Parietal lobe (tissue), 2 donors: ENCODE measurements at places on chromosomes 11 and 22. TPM values are rescaled to one million over a fixed set of nuclear protein-coding genes. Genes with fewer than 3 reads are reported as not detected.

SCGB1C1 gene
- not detected for total RNA-seq

TRIM68 gene
- 13.8 TPM for total RNA-seq

TEX54 gene
- total RNA-seq: not detected

SCN2B gene
- 3.4 TPM for total RNA-seq

APBB1 gene
- total RNA-seq: 222 TPM

RAG2 gene
- not detected for total RNA-seq

ADM2 gene
- total RNA-seq: under 0.01 TPM

OR8G5 gene
- total RNA-seq: not detected

CARD18 gene
- total RNA-seq: not detected

PI4KA gene
- 131 TPM for total RNA-seq

PRR5L gene
- 4.1 TPM for total RNA-seq

DPP3 gene
- total RNA-seq: 40.4 TPM

TEAD1 gene
- total RNA-seq: 41.9 TPM

CHRM1 gene
- total RNA-seq: 12.8 TPM

ANO9 gene
- total RNA-seq: not detected

ZC3H7B gene
- 61.7 TPM for total RNA-seq

POU2AF3 gene
- 0.94 TPM for total RNA-seq

LTBP3 gene
- 53.5 TPM for total RNA-seq

HTR3A gene
- total RNA-seq: 0.63 TPM

DEPDC7 gene
- 4.7 TPM for total RNA-seq
